RPMI7951 (cell line): ENCODE measurements at places on chromosomes 3 and 15. TPM values are rescaled to one million over a fixed set of nuclear protein-coding genes. Genes with fewer than 3 reads are reported as not detected.

DNA sequence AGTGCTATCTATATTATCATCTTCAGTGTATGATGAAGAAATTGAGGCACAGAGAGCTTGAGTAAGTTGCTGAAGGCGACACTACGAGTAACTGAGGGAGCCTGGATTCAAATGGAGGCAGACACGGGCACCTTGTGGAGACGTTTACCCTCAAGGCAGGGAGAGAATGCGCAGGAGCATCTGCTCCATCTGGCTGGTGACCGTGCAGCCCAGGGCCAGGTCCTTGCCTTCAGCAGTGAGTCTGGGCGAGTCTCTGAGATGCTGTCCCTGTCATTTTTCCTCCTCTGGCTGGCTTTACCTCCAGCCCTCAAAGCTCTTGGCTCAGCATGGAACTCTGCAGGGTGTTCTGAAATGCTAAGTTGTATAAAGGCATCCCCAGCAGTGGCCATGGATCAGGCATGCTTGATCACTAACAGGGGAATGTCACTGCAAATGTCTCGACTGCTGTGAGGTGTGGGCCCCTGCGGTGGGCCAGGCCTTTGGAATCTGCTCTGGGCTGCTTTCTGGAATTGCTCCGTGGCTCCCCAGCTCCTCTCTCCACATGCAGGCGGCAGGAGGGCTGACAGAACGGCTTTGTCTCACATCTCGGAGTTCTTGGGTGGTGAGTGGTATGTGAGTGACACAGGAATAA, 19.7 kb downstream of the SPSB4 start:
- no peak for DNase-seq

GRCh38 chr3:69389520-69390248, 3.8 kb upstream of the FRMD4B start:
- DNase-seq: no peak

Gene UBR1
- total RNA-seq: 19.8 and 22.8 TPM in 2 replicates

Gene ZCWPW2
- total RNA-seq: 0.20 and 0.36 TPM in 2 replicates

Gene STRIT1
- not detected in 2 replicates for total RNA-seq

Gene LRRC15
- total RNA-seq: 93.4 and 95.0 TPM in 2 replicates
